AG09309 (cell line): ENCODE measurements at places on chromosomes 6 and 20.
A peak's percentile ranks its signal among the peaks of the same experiment; 100 is the strongest.

GRCh38 chr20:23118144-23118543 is 32.0 kb upstream of the CD93 start:
- DNase-seq = no peak

DNA sequence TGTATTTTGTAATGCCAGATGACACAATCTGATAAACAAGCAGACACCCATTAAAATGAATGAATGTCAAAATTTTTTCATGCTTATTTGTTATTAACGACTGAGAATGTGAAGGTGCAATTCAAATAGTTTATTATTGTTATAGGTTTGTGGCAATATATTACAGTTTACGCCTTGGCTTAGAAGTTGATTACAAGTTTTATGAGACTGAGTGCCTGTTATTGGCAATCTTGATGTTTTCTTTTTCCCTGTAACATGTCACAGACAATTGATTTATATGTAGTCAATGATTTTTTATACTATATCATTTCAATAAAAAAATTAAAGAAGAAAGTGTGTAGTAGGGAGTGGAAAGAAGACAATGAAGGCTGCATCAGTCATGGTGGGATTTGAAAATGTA is 144.1 kb upstream of the EEF1E1 start:
- no peak for DNase-seq

DNA sequence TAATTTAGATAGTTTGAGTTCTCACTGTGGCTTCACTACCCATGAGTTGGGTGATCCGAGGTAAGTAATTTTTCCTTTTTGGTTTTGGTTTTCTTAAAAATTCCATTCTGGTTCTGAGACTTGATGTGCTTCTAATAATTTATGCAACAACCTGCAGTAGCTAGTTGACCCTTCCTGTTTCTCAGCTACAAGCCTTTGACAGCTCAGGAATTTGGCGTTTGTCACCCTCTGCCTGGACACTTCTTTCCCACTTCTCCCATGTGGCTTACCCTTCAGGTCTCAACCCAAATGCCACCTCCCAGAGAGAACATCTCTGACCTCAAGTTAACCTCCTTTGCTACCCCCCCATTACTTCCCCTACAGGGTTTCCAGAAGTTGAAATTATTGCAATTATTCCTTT is 49.7 kb upstream of the TSHZ2 start:
- no peak for DNase-seq

- DNase-seq = no peak
These were observed 57.0 kb upstream of the GNRH2 start for GRCh38 chr20:2986466-2986865.

- no peak for DNase-seq
These were observed 97.6 kb downstream of the SCAF8 start for GRCh38 chr6:154830771-154831170.

DNA sequence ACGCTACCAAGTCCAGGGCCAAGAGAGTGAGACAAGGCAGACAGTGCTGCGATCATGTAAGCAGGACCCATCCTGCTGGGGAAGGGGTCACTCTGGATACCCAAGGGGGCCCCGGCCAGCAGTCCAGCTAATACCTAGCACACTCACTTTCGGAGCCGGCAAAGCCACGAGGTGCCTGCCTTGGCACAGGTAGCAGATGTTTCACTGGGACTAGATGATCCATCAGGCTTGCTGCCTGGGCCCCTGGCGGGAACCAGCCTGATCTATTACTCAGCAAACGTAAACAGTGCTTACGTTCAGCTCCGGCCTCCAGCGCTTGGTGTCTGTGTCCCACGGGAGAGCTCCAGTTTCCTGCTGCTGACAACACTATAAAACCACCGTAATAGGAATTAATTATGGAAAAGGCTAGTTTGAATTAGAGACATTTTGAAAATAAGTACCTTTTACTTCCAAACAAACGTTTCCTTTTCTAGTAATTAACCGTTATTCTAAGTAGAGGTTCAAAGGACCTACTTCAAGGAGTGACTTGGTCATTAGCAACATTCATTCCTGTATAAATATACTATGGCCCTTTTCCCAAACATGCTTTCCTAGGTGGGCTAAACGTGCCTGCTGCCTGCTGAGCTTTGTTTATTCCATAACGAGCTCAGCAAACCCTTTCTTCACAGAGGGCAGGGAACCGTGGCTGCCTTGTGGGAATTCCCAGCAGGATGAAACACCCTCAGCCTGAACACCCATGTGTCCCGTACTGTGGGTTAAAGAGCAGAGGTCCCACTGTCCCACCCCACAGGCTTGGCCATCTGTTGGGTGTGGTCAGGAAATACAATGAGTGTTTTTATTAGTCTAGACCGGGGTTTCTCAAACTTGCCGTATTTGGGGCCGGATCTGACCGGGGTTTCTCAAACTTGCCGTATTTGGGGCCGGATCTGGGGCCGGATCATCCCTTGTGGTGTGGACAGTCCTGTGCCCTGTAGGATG is 18.4 kb downstream of the SLC22A23 start:
- peak; percentile 39 for DNase-seq

DNA sequence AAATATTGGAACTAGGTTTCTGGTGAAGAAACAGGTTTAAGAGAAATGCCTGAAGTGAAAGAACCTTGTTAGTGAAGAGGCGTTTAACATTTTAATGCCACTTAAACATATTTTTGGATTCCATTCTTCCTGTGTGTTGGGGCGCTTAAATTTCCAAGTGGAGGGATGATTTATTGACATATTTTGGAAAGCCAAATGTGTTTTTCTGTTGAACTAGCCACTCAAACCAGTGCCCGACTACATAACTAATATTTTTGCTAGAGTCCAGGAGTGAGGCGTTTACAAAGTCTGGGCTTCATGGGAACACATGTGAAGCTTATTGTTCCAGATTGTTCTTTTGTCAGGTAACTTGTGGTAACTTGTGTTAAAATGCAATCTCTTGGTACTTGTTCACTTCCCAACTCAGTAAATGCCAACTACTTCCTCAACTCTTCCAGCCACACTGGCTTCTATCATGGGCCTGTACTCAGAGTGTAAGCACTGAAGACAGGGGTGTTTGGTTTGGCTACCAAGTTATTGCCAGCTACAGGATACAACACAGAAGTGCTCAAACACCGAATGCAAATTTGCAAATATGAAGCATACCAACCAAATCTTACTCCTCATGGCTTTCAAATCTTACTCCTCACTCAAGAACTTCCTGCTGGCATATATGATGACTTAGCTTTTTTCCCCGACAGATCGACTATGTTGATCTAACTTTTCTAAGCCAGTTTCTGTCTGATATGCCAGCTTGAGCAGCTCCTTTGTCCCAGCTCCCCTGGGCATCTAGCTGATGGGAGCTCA is 2.0 kb upstream of the ZNFX1 start:
- DNase-seq = no peak

DNA sequence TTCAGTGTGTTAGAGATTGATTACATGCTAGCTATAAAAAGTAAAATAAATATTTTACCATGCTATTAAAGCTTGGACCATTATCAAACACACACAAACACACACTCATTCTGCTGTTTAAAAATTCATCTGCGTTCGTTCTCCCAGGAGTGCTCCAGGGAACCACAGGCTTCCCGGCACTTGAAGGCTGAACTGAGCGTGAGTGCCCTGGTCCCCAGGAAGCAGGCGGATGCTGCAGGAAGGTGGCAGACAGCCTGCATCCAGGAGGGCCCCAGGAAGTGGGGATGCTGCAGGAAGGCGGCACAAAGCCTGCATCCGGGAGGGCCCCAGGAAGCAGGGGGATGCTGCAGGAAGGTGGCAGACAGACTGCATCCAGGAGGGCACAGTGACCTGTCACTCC is 147.2 kb upstream of the SNX9 start:
- DNase-seq = no peak

GRCh38 chr6:15949982-15950381 is 178.9 kb upstream of the MYLIP start:
- no peak for DNase-seq

- no peak for DNase-seq
These were observed 105.5 kb upstream of the EPHA7 start for GRCh38 chr6:93524671-93525451.

DNA sequence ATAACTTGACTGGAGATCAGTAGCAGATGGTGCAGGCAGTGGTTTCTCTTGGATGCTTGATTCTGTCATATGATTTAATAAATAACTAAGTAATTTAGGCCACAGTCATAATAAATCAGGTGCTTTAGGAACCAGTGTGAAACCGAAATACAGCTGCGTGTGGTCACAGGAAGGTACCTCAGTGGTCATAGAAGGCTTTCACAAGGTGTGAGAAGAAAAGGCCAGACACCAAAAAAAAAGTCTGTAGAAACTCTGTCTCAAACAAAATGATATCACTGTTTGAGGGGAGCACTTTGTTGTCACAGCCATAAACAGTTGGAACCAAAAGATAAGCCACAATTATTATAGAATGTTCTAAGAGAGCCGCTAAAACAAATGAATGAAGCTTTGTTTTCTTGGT is 56.5 kb downstream of the ARMC2 start:
- no peak for DNase-seq

DNA sequence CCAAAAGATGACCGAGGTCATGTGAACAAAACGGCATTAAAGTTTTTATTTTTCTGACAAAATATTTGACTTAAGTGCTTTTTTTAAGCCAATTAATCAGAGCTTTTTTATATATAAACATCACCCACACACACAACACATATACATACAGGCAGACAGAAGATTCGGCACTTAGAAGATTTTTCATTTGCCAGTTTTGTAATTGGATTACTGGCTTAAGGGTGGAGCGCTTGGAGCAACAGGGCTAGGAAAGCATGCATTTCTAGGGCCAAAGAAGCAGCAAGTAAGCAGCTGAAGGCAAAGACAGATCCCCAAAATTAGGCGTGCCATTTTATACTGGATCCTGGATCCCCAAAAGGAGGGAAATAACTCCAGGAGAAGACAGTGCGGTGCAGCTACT is 30.3 kb downstream of the SAMD5 start:
- no peak for DNase-seq

DNA sequence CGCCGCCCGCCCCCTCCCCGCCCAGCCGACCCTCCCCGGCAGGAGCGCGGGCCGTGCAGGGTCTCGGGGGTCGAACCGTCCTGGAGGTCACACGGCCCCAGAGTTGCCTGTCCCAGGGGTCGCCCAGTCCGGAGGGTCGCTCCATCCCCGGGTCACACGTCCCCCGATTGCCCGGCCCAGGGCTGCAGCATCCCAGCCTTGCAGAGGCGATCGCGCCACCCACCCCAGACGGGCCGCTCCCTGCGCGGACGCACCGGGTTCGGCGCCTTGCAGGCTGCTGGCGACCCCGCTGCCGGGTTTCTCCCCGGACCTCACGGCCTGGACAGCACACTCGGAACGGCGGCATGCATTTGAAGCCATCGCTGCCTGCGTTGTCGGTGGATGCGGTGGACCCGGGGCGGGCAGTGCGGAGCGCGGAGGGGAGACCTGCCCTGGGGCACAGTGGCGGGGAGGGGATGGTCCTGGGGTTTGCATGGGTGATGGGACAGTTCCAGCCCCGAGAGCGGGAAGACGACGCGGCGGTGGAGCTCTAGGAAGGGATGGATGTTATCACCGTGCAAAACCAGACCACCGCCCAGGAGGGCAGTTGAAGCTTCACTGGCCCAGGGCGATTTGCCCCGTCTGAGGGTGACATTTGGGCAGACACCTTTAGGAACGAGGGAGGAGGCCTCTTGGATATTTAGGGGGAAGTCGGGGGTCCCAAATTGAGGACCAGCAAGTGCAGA is 22.7 kb upstream of the FRMD1 start:
- DNase-seq = no peak

- DNase-seq = no peak
These were observed 296.2 kb downstream of the GRIK2 start for GRCh38 chr6:101689695-101690094.

GRCh38 chr20:48667889-48668413 is 159.8 kb downstream of the PREX1 start:
- no peak for DNase-seq

DNA sequence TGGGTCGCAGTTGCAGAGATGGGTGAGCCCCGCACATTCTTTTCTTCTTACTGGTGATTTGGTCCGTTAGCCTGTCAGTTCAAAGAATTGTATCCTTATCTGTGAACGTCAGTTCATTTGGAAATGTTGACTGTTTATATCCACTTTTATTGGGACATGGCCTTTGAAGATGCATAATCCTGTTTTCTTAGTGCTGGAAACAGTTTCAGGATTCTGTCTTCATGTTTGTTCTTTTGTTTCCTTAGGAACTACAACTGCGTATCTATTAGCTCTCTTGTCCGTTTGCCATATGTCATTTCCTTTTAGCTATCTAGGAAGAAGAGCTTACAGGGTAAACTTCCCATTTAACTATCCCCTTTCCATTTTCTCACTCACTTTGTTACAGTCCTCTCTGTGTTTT is 35.0 kb upstream of the TULP1 start:
- DNase-seq = no peak

DNA sequence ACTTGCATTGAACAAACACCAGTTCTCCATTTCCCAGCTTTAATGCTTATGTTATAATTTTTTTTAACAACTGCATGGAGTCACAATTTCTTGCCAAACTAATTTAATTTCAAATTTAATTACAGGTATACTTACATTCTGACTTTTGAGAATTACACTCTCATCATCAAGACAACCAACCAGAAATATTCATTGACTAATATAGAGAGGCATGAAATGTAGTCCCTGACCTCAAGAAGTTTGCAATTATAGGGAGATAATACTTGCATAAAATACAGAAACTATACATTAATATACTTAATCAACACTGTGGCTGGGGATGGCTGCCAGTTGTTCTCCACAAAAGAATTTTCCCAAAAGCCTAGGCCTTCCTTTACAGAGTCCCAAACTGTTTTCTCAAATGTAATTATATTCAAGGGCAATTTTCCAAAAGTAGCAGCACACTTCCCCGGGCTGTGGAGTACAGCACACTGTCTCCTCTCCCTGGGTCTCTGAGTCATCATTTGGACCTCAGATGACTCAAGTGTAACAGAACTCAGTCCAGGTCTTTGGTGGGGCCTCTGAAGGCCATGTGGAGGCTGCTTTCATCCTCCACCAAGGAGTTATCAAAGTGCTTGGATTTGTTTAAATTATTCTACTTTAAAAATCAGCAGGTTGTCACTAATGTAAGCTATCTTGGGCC is 114.1 kb downstream of the KIF16B start:
- DNase-seq = peak; percentile 51

- peak; percentile 72 for DNase-seq
These were observed 2.3 kb upstream of the MARCKS start for GRCh38 chr6:113854531-113855499.

DNA sequence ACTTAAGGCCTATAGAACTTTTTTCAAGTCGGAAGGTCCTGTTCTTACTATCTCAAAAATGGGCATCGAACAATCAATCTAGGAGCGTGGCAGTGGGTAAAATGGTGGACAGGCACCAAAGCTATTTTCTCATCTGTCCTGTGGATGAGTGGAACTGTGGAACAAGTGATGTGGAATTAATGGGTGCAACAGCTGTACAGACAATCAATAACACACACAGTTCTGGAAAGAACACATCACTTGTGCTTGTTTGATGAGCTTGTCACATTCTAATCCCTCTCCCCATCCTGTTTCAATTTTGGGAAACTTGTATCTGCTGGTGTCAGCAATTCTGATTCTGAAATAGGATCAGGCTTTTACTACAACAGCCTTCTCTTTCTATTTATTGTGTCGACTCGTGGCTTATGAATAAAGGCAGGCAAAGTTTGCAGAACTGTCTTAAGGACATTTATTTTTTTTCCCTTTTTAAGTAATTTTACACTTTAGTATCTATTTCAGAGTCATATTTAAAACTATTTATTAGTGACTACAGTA is 11.5 kb downstream of the RBM24 start:
- DNase-seq = no peak

DNA sequence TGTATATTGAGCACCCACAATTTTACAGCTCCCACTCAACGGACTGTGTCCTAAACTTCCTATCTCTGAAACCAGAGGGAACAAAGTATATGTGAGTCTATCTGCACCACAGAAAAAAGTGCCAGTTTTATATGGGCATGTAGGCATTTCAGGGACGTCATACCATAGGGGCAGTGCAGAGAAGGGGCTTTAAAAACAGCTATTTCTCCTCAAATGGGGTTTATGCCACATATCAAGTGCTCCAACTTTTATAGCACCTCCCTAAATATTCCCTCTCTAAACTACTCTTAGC is 28.9 kb upstream of the ASF1A start:
- DNase-seq = no peak
